ENCODE measurements at places on chromosomes 4 and X.

GRCh38 chrX:17078031-17078720 lies 131.7 kb downstream of the REPS2 start:
- DNase-seq = no peak

DNA sequence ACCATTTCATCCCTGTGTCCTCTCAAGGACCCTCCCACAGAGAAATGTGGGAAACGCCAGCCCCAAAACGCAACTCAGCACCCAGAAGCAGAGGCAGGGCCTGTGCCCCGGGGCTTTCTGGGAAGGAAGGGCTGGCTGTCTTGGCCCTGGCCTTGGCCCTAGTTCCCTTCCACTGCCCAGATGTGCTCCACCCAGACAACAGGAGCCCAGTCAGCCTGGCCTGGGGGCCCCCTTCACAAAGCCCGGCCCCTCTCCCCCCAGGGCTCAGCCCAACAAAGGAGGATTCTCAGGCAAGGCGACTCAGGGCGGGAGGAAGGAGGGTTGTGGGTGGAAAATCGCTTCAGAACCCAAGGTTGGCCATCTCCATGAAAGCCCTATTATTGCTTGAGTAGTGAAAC lies 82.5 kb downstream of the PJA1 start:
- DNase-seq = no peak

DNA sequence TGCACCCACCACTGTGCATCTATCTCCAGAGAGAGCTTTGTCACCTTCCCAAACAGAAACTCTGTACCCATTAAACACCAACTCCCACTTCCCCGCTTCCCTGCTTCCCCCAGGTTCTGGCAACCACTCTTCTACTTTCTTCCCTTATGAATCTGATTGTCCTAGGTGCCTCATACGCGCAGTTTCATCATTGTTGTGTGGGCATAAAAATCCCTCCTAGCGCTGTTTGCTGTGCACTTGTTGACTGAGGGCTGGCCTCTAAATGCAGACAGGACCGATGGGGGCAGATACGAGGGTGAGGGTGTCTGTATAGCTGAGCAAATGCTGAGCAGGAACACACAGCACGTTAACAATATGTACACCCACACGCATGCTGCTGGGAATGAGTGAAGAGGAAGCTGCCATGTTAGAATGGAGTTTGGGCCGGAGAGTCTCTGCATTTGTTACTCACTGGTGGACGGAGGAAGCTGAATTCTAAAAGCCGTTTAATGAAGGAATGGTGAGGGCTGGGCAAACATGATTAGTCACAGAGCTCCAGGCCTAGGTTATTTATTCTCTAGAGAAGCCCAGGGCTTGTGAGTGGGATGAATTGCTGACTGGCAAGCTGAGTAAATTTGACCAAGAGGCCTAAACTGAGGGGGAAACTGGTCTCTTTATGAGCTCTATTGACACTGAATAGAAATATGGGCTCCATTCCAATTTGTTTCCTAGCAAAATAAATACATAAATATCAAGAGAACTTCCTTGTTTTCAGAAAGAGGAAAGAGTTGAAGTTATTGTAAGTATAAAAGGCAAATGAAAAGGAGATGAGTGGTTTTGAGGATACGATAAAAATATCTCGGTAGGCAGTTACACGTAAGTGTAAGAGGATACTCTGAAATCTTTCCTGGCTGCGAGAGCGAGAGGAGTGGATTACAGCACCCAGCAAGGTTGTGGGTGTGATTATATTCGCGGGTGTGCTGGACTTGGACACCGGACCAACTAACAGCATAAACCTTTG lies 95.9 kb upstream of the RPS6KA3 start:
- no peak for DNase-seq

- no peak for DNase-seq
Measured at GRCh38 chr4:48017108-48017571, 568 bp downstream of the NIPAL1 start.

- no peak for DNase-seq
Measured at GRCh38 chrX:137290011-137290410, 256.2 kb upstream of the GPR101 start.

GRCh38 chr4:38715050-38715449 lies 51.1 kb downstream of the KLF3 start:
- no peak for DNase-seq

DNA sequence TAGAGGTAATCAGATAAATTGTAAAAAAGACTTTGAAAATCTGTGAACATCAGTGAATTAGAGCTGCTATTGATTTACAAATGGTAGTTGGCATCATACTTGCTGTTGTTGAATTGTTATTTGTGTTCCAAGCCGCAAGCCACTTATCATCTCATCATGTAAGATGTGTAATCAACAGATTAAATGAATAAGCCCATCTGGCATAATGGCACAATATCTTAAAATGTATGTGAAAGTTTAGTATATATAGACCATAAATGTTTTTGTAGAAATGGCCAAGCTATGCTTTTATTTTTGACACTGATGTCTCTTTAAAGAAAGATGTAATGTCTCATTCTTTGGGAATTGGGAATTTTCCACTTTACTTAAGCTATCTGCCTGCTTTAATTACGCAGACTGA lies 682.6 kb upstream of the GNPDA2 start:
- DNase-seq = no peak

GRCh38 chrX:101290957-101291603 lies at the start of gene TAF7L:
TAF7L (minus strand) TSS chrX:101291334; CDS start chrX:101287543, 3,791 bp downstream.
- no peak for DNase-seq

DNA sequence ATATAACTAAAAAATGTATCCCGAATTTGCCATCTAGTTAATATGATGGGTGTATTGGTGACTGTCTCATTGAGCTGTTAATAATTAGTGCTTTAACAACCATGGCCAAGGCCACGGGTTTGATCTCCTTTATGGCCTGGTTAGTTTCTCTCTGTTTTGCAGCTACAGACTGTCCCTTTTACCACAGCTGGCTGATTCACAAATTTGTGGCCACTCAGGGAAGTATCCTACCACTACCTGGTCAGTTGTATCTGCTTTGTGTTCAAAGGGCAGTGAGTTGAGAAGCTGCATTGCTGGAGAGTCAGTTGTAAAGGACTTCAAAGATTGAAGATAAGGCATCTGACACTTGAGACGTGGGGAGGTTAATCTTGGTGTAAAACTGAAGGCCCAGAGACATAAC lies 219.1 kb upstream of the BMP3 start:
- no peak for DNase-seq

GRCh38 chr4:119834906-119835612 lies 206.5 kb upstream of the PDE5A start:
- no peak for DNase-seq

GRCh38 chr4:36551697-36552214 lies 270.3 kb downstream of the DTHD1 start:
- DNase-seq = no peak

DNA sequence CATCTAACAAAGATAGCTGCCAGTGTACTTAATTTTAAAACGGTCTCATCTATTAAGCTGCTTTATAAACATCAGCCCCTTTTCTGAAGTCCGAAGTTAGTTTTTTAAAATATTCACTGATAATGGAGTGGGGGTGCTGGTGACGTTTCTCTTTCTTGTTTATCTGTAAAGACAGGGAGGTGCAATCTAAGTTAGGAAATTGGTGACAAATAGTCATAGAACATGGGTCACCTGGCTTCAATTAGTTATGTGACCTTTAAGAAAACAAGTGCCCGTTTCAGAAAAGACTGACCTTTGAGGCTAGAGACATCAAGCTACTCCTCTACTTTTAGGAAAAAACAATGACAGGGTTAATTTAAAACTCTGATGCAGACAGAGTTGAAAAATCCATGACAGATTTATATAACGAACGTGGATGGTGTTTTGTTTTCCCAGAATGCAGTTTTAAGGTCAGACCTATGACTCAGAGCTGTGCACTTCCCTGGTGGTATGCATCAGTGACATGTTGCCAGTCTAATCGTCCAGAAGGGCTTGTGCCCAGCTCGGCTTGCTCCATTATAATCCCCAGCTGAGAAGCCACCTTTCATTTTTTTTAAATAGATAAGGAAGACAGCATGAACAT lies 38.2 kb downstream of the FHL1 start:
- no peak for DNase-seq

DNA sequence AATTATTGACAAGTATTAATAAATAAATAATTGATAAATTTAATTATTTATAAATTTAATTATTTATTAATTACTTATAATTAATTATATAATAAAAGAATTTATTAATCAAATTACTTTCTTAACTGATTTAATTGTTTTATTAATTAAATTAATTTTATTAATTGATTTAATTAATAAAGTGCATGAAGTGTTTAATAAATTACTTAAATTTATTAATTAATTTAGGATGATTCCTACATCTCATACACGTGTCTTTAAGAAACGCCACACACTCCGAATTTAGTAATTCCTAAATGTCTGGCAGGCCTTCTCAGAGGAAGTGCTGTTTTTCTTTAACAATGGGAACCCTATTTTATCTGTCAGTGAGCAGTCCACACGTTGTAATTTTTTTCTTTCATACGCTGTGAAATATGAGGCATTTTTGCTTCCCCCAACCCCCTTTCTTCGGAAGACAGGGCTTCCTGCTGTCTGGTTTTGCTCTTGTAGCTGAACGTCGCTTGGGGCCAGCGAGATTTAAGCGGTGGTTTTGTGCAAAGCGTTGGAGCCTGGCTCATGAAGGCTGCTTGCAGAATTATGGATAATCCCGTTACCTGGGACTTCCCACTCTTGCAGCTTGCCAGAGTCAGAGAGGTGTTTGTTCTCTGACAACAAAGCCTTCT lies 46.8 kb downstream of the CRLF2 start:
- DNase-seq = no peak

- DNase-seq = no peak
Measured at GRCh38 chr4:35541146-35541887, 703.0 kb downstream of the ARAP2 start.

Data from cortex of kidney (tissue), 1 donor.